Fibroblast of the aortic adventitia (primary cell): ENCODE measurements at places on chromosomes 13 and 19. TPM values are rescaled to one million over a fixed set of nuclear protein-coding genes. Genes with fewer than 3 reads are reported as not detected.

The CKM gene
- total RNA-seq, result not detected in 2 replicates

The KIR2DL1 gene
- total RNA-seq, result not detected in 2 replicates

The UBE2L5 gene
- total RNA-seq, result under 0.01 TPM in 1 of 2 replicates, not detected in the other

The PROZ gene
- not detected in 2 replicates for total RNA-seq

The FGF22 gene
- total RNA-seq, result 0.27 TPM in 1 of 2 replicates, not detected in the other

The KLK11 gene
- not detected in 2 replicates for total RNA-seq
